RWPE2 (cell line): ENCODE measurements at places on chromosomes 4 and X.

GRCh38 chrX:130718137-130718536 is 184.9 kb downstream of the ENOX2 start:
- no peak overlapping the region for H3K27ac ChIP-seq
- DNase-seq: no peak
- no peaks in the 10 kb centered on the region for H3K36me3 ChIP-seq
- no peak overlapping the region for H3K4me3 ChIP-seq
- no peaks in the 10 kb centered on the region for H3K4me1 ChIP-seq

- no peak overlapping the region for H3K4me3 ChIP-seq
- no peaks in the 10 kb centered on the region for H3K27me3 ChIP-seq
- peak overlapping the region; percentile 73 for H3K27ac ChIP-seq
- DNase-seq: no peak
- H3K36me3 ChIP-seq: no peaks in the 10 kb centered on the region
Measured at GRCh38 chr4:185359767-185360446, 35.8 kb downstream of the LRP2BP start.

DNA sequence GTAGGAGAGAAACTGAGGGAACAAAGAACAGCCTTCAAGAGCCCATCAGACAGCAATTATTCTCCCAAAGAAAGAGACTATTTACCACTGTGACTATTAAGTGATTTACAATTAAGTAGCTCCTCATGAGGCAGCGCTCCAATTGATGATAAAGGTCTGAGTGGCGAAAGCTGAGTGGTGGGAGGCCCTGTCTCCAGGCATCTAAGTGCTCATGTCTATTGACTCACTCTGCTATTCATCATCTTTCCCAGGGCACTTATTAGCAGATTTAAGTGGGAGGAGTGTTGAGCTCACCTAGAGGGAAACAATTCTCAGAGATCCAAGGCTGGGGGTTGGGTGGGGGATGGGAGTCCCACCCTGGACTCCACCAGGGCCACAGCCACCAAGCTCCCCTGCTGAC is 23.3 kb downstream of the AMER1 start:
- no peak overlapping the region for H3K4me3 ChIP-seq
- DNase-seq: no peak
- H3K27me3 ChIP-seq: no peaks in the 10 kb centered on the region
- H3K36me3 ChIP-seq: no peaks in the 10 kb centered on the region

DNA sequence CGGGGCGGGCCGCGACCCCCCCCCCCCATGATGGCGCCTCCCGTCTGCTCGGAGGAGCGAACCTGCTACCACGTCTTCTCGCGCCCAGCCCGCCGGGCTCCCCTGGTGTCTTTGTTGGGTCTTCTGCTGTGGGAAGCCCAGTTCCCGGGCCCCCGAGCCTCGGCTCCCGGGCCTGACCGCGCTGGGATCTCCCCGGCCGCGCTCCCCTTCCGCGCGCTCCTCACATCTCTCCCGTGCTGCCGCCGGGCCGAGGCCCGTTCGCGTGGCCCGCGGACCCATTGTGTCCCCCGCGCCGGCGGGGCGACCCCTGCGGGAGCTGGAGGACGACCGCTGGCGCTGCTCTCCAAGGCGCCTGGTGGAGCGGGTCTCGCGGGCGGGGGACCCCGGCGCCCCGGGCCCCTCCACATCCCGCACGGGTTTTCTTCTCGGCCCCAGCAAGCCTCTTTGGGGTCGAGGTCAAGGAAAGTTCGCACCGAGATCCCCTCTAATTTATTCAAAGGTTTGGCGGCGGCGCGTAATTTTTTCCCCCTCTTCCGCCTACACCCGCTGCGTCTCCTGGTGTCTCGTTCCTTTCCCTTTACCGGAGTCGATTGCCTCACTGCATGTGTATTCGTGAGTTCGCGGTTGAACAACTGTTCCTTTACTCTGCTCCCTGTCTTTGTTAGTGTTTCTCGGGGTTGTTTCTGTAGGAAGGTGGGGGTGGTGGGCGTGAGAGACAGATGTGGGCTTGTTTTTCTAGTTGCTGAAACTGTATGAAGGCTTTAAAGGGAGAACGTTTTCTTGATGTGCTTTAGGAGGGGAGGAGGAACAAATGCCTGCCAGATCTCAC is 770 bp downstream of the SMAD1 start:
- no peak for DNase-seq
- no peaks in the 10 kb centered on the region; the same call in 1 of the 2 replicates for H3K36me3 ChIP-seq
- peak overlapping the region; percentile 76 for H3K4me3 ChIP-seq

DNA sequence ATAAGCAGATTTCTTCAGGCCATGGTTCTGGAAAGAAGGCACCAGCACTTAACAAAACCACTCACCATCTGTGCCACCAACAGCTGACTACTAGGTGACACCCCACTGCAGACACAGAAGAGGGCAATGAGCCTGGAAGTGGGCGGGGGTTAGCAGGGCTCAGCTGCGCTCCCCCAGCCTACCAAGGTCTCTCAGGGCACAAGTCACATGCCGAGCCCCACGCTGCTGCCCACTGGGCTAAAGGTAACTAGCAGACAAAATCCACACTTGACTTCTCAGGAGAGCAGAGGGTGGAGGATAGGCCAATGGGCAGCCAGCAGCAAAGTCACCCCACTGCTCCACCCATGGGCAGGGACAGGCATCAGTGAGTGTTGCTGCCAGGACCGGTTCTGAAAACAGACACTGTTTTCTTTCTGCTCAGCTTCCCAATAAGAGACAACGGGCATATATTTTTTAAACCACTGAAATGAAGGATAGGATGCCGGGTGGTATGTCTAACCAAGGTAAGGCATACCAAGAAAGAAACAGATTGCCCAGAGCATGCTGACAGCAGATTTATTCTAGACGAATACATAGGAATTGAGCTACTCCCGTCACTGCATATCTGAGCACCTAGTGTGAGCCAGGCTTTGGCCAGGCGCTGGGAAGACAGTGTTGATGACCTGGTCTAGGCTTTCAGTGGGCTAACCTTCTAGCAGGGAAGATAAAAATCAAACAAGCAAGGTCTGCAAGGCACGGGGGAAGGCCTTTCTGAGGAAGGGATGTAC is 20.1 kb downstream of the ACSL1 start:
- H3K27me3 ChIP-seq: no peaks in the 10 kb centered on the region
- peaks cover 59% of the 10 kb centered on the region for H3K4me1 ChIP-seq
- DNase-seq: no peak
- no peaks in the 10 kb centered on the region; the same call in 1 of the 2 replicates for H3K36me3 ChIP-seq
- no peak overlapping the region for H3K4me3 ChIP-seq
